ENCODE measurements at places on chromosomes 12 and 14.

GRCh38 chr12:103779410-103780092 lies 61.5 kb downstream of the NT5DC3 start:
- no peak for DNase-seq

GRCh38 chr14:81127785-81128184 lies 93.0 kb downstream of the GTF2A1 start:
- DNase-seq = no peak

- DNase-seq = no peak
These were observed 472 bp downstream of the MBD6 start for GRCh38 chr12:57522887-57523705.

- DNase-seq = no peak
These were observed 299.0 kb upstream of the E2F7 start for GRCh38 chr12:77364400-77364799.

DNA sequence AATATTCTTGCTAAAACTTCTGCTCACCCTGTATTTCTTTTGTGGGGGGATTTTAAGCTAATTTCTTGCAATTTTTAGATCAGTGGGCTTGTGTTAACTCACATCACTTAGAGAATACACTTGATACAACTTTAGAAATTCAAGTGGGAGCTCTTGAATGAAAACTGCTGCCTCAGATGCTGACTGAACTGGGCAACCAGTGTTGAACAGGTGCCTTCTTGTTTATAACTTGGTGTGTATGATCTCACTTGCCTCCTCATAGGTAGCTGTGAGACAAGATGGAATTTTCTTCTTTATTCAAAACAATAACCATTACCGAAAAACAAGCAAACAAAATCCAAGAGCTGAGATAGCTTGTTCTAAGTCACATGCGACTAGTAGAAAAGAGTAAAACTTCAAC lies 63.5 kb downstream of the FGD4 start:
- no peak for DNase-seq

- no peak for DNase-seq
These were observed 912.3 kb upstream of the SEL1L start for GRCh38 chr14:82445810-82446570.

DNA sequence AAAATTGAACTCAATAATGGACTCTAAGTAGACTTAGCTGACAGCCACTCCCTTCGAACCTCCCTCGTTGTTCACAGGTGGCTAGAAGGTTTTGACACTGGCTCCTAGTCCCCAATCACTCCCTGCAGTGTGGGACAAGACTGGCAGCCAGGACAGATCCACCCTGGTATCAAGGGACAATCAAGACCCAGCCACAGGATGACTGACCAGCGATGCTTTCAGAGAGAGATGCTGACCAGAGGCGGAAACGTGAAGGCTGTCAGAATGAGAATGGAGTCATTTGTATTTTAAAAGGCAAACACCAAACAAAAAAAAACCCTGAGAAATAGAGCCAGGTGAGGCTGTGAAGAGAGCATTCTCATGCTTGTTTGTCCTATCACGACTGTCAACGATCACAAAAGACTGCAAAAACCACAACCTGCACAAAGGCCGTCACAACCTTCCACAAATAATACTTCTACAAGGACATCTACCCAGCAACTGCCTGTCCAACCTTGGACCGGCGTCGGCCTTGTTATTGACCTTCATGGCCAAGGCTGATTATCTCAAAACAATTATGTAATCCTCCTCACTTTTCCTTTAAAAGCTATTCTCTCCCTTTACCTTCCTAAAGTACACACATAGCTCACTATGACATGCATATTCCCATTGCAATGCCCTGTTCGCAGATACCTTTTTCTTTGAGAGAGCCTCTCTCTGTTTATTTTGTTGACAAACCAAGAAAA lies 13.2 kb downstream of the EIF5 start:
- no peak for DNase-seq

DNA sequence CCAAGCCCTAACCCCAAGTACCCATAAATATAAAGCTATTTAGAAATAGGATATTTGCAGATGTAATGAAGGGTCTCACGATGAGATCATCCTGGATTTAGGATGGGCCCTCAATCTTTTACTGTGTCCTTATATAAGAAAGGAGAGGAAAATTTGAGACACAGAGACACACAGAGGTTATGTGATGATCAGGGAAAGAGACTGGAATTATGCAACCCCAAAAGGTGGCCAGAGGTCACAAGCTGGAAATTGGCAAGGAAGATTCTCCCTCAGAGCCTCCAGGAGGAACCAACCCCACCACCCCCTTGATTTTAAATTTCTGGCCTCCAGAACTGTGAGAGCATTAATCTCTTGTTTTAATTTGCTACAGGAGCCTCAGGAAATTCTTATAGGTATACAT lies 334.9 kb upstream of the PRICKLE1 start:
- no peak for DNase-seq

DNA sequence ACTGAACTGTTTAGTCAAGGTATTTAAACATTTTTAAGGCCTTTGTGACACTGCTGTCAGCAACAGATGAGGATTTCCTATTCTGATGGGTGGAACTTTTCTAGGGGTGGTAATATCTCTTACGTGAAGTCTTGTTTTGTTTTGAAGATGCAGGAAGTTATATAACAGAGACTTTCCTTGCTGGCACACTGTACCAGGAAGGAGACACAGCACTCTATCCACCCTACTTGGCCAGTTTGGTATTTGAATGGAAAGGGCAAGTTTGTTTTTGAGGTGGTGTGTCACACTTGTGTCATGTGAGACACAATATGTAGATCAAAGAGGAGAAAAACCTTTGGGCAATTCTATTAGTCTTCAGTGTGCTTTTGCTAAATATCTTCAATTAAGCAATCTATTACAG lies 51.6 kb upstream of the SRP54 start:
- no peak for DNase-seq

DNA sequence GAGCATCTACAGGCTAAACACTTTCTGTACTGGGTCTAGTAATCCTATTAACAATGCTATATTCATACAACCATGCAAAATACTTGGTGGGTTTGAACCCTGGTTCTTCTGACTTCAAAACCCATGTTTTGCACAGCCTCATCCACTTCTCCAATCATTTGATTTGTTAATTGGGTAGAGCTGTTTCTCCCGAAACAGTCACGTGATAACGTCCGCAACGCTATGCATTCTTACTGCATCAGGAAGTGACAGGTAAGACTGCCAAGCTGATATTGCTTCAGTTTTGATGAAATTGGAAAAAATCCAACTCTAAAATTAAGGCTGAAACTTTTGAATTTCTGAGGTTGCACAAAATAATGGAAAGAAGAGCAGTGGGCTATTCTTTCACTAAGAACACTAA lies 30.4 kb upstream of the RNU6-7 start:
- DNase-seq = no peak

- DNase-seq = no peak
These were observed 34.8 kb downstream of the PTHLH start for GRCh38 chr12:27937768-27938167.

Measured in SHP77 treated with DMSO at 0.1 percent for 48 hours (cell line).